AG08395 (cell line): ENCODE measurements at places on chromosomes 6 and 20.

GRCh38 chr20:4112481-4113421 is 97.4 kb upstream of the RNF24 start:
- peak; percentile 37 for DNase-seq

DNA sequence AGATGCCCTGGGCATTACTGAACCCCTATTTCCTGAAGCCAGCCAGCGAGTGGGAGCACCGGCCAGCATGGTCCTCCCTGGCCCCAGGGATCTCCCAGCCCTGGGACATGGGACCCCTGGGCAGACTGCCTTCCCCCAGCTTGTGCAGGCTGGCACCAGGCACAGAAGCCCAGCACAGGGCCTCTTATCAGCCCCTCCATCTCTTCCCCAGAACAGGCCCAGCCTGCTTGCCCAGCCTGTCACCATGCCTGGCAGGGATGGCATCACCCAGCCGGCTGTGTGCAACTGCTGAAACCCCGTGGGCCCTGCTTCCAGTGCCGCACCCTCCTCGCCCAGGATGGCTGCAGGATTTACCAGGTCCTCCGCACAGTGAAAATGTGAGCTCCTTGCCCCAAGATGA is 6.1 kb upstream of the OSBPL2 start:
- no peak for DNase-seq

- DNase-seq: no peak
Measured at GRCh38 chr6:102631921-102632320, 1238.4 kb downstream of the GRIK2 start.

DNA sequence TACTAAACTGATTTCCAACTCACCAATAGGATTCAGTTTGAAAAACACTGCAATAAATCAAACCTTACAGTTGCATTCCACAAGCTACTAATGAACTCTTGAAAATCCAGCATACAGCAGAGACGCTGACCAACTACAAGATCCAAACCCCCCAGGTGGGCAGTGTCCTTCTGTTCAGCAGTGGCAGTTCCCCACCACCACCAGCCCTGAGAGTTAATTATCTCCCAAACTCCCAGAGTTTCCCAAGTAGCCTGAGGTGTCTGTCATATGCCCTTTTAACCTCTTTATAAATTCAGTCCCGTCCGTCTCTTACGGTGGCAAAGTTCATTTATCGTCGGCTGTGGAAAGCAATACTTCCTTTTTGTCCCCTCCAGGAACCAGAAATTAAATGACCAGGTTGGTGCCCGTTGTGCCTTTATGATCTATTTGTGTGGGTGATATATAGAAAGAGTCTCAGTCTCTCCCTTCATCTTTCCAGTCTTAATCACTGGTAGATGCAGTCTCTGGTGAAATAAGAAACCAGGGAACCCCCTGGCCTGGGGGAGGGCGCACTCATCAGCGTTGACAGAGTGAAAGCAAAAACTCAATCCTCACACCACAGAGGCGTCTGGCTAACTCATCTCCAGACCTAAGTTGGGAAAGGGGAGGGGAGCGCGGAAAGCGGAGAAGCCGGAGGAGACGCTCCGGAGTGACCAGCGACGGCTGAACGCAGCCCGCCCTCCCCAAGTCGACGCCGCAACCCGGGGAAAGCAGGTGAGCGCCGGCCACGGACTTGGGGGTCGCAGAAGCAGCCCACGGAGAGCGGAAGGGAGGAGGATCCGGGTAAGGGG is 717 bp downstream of the MRPL14 start:
- peak; percentile 70 for DNase-seq

DNA sequence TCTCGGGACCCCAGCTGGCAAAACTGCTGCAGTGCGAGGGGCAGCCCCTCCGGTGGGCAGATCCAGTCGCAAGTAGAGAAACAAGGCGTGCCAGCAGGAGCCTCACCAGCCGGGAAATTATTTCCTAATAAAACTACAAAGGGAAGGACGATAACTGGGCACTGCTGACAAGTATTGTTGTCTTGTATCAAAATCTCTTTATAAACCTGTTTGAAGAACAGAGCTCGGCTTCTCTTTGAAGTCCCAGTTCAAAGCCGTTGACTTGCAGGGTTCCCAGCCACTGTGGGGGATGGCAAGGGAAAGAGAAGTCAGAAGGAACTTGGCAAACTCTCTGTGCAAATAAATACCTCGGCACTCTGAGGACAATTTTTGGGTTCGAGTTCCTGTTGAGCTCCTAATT is 504.5 kb downstream of the CD83 start:
- DNase-seq: no peak

DNA sequence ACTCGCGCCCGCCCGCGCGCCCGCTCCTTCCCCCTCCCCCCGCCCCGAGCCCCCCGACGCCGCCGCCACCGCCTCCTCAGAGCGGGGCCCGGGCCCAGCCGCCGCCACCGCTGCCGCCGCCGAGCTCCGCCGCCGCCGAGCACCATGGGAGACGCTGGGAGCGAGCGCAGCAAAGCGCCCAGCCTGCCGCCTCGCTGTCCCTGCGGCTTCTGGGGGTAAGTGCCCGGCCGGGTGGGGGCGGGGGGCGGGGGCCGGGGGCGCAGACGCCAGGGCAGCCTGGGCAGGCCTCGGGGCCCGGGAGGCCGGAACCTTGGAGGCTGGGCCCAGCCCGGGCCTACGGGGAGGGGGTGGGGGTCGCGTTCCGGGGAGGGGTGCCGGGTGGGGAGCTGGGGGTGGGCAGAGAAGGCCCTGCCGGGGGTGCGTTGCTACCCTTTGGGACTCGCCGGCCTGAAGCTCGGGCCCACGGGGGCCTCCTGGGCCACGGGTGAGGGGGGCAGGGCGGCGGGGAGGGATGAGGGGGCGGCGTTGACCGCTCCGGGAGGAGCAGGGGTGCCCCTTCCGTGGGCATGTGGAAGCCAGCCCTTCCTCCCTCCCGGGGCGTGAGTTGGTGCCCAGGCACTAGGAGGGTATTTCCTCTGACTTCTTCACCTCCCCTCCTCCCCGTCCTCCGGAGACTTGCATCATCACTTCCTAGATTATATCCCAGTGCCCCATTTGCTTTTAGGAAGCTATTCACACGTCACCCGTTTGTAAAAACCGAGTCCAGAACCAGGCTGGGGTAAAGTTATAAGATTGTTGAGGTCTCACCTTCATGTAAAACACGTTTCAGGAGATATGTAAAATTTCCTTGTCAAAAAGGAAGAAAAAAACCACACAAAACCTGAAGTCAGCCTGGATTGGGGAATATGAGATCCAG is 533 bp downstream of the ZFAND3 start:
- peak; percentile 47 for DNase-seq

GRCh38 chr20:48217190-48217589 is 431.9 kb upstream of the SULF2 start:
- DNase-seq: no peak

DNA sequence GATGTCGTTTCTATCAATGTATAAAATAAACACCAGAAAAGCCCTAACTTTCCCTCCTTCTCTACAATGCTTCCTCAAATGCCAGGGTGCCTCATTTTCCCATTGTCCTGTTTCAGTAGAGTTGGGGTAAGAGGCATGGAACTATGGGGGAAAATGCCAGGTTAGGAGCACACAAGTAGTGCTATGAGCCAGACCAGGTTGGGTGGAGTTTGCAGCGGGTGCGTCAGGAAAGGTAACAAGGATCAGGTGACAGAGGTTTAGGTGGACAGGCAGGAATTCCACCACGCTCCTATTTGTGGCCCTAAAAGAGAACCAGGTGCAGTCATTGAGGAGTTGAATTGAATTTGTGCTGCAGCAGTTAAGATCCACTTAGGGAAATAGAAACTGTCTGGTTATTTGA is 36.5 kb downstream of the SYTL3 start:
- no peak for DNase-seq

GRCh38 chr20:16062661-16063581 is 510.3 kb downstream of the KIF16B start:
- DNase-seq: no peak

DNA sequence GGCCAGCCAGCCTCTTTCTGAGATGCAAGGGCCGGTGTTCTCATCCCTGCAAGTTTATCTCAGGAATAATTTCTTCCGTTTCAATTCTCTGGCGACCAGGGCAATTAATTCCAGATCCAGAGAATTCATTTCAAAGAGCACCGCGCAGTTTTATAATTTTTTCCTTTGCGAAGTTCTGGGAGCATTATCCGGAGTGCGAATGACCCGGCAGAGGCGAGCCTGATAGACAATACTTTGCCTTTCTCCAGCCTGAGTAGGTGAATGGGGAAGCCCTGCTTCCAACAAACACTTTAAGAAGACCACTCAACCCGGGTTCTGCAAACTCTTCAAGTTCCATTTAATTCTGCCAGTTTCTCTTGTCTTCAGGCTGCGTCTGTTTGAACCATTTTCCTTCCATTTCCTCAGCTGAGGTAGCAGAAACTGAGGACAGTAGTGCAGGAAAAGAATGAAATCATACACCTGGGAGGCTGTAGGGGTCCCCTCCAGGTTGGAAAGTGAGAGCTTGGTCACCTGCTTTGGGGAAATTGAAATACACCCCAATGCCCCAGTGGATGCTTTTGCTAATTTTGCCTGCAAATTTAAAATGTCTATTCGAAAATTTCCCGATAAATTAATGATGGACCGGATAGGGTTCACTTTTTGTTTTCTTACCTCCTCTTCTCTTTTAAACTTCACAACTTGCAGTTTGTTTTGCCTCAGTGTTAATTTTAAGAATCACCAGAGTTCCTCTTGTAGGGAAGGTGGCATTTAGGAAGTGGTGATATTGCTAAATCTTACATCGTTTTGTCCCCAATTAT is 1.1 kb downstream of the VGLL2 start:
- no peak for DNase-seq

DNA sequence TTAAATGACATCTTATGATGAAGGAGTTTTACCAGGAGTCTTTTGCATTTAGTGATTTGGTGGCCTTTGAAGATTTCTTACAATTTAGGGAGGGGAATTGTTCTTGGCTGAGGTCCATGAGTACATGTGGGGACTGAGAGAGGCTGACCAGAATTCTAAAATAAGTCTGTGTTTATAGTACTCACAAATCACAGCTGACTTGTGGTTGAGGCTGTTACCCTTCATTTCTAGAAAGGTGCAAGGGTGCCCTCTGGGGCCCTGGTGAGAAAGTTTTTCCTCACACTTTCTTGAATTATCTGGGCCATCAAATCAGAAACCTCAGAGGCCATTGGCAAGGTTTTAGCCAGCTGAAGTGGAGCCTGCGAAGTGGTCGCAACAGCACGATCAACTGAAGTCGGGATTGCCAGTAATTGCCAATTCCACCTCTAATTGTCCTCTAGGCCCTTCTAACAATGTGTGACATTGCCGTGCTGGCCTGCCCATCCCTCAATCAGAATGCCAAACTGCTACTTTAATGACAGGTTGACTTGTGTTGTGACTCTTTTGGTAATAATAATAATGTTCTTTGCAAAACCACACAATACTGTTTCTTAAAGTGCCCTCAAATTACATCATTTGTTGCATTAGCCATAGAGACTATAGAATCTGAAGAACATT is 221.6 kb downstream of the OGFRL1 start:
- DNase-seq: peak; percentile 77

- peak; percentile 25 for DNase-seq
Measured at GRCh38 chr6:90328004-90328403, 31.4 kb upstream of the BACH2 start.

- no peak for DNase-seq
Measured at GRCh38 chr6:13267142-13267651, 61.1 kb downstream of the TBC1D7 start.

GRCh38 chr20:57434390-57434700 is 43.1 kb downstream of the RBM38 start:
- DNase-seq: no peak

DNA sequence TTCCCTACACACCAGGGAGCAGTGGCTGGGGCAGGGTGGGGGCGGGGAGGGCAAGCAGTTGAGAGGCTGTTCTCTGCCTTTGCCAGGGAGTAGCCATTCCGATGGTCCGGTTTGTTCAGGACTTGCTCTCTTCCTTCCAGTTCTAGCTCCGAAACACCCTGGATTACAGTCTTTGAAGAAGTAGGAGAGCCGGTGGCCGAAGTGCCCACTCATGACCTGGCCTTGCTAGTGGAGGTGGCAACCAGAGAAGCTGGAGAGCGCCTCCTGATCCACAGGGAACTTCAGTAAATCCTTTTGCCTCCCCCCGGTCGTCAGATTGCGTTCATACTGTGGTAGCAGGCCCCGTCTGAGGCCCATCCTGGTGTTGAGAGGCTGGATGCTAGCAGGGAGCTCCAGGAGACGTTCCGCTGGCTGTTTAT is 92.8 kb downstream of the ARID1B start:
- no peak for DNase-seq

DNA sequence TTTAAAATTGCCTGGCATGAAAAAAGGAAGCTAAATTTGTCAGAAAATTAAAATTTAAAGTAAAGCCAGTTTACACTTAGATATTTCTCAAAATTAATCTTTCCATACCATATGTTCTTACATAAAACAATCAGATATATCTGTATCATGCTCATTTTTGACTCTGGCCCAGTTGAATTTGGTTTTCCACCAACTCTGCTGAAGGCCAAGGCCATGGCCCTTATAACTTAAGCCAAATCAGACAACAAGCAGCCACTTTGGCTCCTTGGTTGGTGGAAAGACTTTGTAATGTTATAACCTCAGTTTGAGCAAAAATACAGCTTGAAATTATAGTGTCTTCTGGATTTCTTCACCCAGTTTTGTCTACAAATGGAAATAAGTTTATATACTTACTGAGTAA is 97.3 kb downstream of the CENPW start:
- no peak for DNase-seq

DNA sequence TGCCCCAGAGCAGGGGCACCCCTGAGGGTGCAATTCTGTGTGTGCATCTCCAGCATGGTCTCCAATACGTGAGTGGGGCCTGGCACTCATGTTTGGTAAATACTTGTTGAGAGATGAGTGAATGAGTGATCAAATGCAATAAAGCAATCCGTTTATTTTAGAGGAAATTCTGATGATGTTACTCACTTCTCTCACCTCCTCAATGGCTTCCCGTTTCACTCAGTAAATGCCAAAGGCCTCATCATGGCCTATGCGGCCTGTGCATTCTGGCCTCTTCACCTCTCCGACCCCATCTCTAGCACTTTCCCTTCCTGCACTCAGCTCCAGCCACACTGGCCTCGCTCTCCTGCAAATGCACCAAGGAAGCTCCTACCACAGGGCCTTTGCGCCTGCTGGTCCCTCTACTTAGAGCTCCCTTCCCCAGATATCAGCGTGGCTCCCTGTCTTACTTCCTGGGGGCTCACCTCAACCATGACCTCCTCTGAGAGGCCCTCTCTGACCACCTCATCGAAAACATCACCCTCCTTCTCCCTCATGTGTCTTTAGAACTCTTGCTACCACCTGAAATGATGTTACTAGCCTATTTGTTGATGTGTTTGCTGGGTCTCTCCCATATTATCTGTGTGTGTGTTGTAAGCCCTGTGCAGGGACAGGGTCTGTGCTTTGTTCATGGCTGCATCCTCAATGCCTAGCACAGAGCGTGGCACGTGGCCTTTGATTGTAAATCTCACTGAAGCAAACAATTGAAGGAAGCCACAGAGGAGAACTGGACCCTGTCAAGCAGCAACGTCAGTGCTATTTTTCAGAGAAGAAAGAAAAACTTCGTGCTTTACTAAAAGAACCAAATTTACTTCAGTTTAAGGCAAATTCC is 42.6 kb downstream of the RAB44 start:
- no peak for DNase-seq

DNA sequence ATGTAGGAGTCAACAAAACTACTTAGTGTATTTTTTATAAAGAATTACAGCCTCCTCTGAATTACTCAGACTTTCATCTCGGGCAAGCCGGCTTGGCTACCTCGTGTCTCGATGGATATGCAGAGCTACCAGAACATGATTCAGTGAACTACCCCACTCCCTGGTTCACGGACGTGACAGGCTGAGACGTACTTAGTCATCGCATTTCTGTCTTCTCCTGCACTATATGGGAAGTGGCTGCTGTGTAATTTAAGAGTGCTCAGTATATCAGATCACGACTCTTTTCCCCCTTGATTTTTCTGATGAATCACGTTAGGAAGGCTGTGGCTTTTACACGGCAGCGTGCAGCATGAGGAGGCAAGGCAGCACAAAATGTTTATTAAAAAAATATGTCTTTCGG is 302.7 kb upstream of the ZFP64 start:
- DNase-seq: peak; percentile 81
